Activated CD4-positive, alpha-beta memory T cell treated with anti-CD3 and anti-CD28 coated beads, Interleukin-2, amount 10 ng/mL, durations not matched to agents 7 days and 5 days (primary cell): ENCODE measurements at places on chromosomes 13 and 19. TPM values are rescaled to one million over a fixed set of nuclear protein-coding genes. Genes with fewer than 3 reads are reported as not detected.
A peak's percentile ranks its signal among the peaks of the same experiment; 100 is the strongest.

DNA sequence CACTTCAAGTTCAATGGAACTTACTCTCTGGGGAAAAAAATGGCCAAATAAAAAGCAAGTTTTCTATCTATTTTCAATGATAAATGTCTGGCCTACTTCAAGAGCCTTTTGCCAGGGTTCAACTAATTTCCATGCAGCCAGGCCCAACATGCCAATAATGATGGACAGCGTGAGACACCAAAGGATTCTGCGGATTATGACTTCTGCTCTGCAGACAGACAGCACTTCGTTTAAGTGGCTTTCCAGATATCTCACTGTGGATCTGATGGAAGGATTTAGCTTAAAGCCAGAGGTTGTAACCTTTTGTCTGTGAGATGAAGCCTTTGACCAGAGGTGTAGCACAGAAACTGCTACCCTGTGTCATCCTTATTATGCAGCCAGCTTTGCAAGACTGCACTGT, 614.2 kb downstream of the DCT start:
- DNase-seq, result no peak

DNA sequence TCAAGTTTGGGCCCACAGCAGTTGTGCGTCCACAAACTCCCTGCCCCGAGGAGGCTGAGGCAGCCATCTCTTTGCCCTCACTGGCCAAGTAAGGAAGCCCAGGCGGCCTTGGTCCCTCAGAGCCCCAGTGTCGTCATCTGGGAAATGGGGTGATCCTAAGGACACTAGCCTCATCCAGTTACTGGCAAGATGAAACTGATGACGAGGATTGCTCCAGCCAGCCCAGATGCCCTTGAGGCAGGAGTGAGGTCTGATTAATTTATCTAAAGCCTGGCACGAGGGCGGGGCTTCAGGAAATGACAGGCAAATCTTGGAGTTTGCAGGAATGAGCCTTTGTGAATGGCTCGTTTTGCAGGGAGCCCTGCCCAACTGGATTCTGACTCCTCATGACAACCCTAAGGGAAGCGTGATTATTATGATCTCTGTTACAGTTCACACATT, 5.6 kb downstream of the LIPE start:
- DNase-seq, result no peak

DNA sequence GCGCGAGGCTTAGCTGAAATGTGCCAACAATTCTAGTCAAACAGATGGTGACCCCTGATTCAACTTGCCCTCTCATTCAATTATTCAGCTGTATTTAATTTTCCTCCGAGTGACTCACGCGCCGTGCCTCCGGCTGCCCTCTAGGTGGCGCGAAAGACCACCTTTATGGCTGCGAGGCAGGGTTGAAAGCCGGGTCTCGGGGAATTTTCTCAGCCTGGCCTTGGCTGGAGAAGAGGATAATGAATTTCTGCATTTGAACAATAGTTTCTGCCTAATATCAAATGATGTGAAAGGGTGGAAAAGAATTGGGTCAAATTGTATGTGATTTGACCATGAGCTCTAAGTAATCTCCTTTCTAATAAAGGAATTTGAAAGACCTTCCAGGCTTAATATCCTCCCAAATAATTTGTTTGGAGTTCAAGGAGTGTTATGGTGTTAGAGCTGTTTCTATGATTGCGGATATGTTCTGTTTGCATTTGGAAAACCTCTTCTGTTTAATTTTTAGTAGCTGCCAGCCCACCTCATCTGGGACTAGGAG, 310.9 kb downstream of the ZNF536 start:
- peak; percentile 48 for DNase-seq

GRCh38 chr19:7522923-7523667, 671 bp downstream of the MCOLN1 start:
- no peak for DNase-seq

DNA sequence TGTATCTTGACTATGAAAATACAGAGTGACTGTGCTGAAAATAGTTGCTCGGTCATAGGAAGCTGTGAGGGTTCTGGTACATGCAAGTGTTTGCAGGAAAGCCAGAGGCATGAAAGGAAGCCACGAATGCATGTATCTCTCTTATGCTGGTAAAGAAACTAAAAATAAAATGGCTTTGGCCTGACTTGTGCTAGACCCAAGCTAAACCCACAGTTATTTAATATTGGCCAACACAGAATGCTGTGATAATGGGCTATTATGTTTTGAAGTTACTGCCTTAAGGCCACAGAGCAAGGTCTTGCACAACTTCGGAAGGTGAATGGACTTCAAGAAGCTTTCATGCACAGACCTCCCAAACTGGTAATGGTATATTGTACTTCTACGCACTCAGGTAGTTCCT, 518.2 kb upstream of the HTR2A start:
- no peak for DNase-seq

- no peak for DNase-seq
Observed at GRCh38 chr19:38003438-38004185, 96.6 kb downstream of the SIPA1L3 start.

DNA sequence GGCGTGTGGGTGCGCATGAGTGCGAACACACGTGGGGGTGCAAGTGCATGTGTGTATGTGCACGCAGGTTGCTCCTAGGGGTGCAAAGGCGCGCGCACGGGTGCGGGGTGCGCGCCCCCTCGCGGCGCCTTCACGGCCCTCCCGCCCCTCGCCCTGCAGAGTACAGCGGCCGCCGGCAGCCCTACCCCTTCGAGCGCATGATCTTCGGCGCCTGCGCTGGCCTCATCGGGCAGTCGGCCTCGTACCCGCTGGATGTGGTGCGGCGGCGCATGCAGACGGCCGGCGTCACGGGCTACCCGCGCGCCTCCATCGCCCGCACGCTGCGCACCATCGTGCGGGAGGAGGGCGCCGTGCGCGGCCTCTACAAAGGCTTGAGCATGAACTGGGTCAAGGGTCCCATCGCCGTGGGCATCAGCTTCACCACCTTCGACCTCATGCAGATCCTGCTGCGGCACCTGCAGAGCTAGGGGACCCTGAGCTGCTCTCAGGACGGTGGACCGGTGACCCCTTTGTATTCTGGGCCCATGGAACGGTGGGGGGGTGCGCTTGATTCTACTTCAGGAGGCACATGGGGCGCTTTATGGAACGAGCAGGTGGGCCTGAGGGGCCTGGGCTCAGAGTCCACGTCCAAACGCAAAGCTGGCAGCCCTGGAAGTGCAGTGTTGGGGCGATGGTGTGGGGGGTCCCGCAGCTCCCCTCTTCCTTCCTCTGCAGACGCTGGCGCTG, 27.7 kb downstream of the TMEM161A start:
- DNase-seq, result no peak

- no peak for DNase-seq
Observed at GRCh38 chr19:16157601-16158000, 14.1 kb downstream of the HSH2D start.

DNA sequence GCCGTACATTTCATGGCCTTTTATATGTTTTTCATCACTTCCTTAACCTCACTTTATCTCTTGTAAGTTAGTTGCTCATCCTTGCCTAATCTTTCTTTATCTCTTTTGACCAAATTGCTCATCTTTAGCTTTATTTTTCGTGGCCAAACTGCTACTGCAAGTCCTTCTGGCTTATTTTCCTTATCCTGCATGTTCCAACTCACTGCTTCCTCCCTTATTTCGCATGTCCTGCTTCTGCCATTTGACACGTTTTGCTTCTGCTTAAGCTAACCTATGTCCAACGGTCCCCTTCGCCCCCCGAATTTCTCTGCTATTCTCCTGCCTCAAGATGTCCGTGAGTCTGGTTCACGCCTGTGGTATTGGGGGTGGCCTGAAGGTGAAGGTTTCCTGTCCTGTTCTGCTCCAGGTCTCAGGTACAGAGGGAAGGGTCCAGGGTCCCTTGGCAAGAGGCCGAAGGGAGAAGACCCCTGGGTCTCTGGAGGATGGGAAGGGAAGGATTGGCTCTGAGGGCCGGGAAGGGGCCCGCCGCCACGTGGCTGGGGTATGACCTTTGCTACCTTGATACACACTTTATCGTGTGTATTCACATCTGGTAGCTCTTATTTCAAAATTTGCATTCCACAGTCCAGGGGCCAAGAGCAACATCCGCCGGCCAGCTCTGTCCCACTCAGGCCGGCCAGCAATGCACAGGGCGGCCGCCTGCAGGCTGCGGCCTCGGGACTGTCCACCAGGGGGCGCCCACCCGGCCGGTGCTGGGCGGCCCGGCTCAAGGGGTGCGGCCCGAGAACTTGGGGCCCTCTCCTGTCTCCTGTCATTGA, 2.9 kb upstream of the C19orf85 start:
- DNase-seq, result peak; percentile 73

- DNase-seq, result no peak
Observed at GRCh38 chr13:77415253-77416071, 88.6 kb upstream of the MYCBP2 start.

- no peak for DNase-seq
Observed at GRCh38 chr19:16155128-16155527, 11.6 kb downstream of the HSH2D start.

DNA sequence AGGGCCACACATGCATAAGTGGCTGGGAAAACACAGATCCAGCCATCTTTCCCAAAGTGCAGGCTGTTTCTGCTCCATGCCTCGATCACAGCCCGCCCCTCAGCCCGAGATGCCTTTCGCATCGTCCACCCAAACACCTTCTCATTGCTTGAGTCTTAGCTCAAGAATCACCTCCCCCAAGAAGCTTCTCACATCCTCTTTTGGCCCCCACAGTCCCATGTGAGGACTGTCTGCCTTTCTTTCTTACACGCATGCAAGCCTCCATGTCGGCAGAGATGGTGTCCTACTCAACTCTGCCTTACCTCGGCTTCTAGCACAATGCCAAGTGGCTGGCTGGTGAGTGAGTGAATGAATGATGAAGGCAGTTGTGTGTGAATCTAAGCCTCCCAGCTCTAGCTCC, 18.1 kb upstream of the GSX1 start:
- DNase-seq, result no peak

GRCh38 chr13:59865398-59865797, 298.3 kb downstream of the DIAPH3 start:
- no peak for DNase-seq

- no peak for DNase-seq
Observed at GRCh38 chr19:55956431-55956830, 8.8 kb downstream of the NLRP8 start.

DNA sequence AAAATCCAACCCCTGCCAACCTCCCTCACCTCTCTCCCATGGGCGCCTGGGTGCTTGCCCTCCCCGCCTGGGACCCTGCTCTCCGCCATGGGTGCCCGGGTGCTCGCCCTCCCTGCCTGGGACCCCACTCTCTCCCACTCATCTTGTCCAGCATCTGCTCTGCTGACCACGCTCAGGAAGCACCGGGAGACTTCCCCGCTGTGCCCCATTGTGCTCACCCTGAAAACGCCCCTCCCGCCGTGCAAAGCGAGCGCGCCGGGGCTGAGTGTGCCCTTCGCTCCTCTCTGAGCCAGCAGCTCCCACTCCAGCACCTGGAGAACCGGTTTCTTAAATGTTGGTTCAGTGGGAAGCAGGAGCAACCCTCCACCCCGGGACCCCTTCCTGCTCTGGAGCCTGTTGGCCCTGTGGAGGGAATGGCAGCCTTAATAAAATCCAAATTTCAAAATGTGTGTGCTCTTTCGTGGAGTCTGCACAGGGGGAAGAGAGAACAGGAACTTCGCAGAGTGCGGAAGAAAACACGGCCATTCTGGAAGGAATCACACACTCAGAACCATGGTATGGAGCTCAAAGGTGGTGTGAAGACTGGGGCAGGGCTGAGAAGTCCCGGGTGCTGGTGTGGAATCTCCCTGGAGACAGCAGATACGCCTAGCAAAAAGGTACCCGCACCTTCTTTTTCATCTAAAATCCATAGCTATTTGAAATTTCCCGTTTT, 23.1 kb upstream of the CDC16 start:
- no peak for DNase-seq

DNA sequence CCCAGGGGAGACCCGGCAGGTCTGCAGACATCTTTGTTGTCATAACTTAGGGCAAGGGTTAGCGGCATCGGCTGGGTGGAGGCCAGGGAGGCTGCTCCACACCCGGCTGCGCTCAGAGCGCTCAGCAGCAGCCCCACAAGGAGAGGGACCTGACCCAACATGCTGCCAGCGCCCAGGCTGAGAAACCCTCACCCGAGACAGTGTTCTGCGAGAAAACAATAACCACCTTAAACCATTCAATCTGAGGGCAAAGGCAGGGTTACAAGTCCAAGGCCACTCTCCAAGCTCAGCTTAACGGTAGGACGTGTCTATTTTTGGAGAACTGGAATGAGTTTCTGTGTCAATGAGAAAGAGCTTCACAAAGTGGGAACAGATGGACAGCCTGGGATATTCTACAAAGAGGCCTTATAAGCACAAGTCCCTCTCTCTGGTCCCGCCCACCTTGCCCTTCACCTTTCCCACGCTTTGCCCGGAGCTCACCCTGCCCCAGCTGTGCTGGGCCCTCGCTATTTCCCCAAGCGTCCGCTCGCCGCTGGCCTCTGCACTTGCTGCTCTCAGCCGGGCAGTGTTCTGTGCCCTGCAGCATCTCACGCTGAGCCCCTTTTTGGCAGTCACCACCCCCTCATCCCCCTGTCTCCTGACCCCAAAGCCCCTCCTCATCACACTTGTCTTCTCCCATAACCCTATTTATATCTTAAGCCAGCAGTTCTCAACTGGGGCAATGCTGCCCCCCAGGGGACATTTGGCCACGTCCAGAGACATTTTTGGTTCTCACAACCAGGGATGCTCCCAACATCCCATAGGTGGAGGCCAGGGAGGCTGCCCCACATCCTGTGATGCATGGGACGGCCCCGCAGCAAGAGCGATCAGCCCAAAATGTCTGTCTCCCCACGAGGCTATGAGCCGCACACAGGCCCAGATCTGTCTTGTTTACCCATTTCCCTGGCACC, 17.6 kb downstream of the PPP1R12C start:
- no peak for DNase-seq

- no peak for DNase-seq
Observed at GRCh38 chr19:35110974-35111373, 4.6 kb upstream of the FXYD3 start.

DNA sequence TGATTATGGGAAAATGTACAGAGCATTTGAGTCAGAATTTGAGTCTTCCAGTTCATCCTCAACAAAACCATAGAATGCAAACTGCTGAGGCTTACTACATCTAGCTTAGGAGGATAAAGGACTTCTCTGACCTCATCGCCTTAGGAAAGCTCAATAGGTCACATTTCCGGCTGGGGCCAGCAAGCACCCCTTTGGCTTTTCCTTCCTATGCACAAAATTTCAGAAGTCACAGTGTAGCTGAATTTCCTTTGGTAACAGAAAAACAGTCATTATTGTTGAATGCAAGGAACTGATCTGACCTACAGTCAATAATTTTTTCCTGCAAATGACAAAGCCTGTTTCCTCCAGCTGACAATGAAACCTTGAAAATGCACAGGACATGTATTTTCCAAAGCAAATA, 32.8 kb upstream of the LRCH1 start:
- DNase-seq, result no peak

Gene RNF113B
- total RNA-seq, result not detected

Gene SRRM5
- total RNA-seq, result 0.45 TPM

Gene CEACAM7
- not detected for total RNA-seq

Gene KLF1
- total RNA-seq, result 0.13 TPM

Gene C19orf18
- total RNA-seq, result not detected

Gene GJB2
- total RNA-seq, result 5.8 TPM

Gene TGFBR3L
- 4.6 TPM for total RNA-seq

Gene C13orf42
- not detected for total RNA-seq

Gene ZNF878
- total RNA-seq, result 0.15 TPM

Gene C1QTNF9
- not detected for total RNA-seq

Gene SULT2A1
- total RNA-seq, result not detected

Gene ITPKC
- total RNA-seq, result 6.6 TPM

Gene ZNF100
- total RNA-seq, result 19.5 TPM

Gene NECTIN2
- total RNA-seq, result 0.38 TPM
